ENCODE measurements at places on chromosomes 7 and 10. TPM values are rescaled to one million over a fixed set of nuclear protein-coding genes. Genes with fewer than 3 reads are reported as not detected.
A peak's percentile ranks its signal among the peaks of the same experiment; 100 is the strongest.

DNA sequence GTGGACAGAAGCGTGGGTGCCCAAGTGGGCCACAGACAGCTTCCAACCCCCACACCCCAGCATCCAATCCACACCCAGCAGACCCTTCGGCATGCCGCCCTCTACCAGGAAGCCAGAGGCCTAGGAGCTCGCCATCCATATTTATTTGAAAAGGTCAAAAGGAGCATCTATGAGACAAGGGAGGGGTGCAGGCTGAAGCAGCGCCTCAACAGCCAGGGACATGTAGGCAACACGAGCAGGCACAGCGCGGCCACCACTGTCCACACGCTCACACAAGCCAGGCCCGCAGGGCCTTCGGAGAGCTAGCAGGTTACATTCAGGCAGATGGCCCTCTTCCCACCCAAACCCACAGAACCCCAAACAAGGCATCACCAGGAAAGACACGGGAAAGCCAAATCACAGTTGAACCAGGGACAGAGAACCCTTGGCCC, 34.6 kb downstream of the PSAP start:
- no peak overlapping the region for H3K4me3 ChIP-seq
- H3K27ac ChIP-seq: no peak overlapping the region
- H3K27me3 ChIP-seq: no peaks in the 10 kb centered on the region
- no peak for DNase-seq
- peaks cover 24% of the 10 kb centered on the region for H3K36me3 ChIP-seq

The GALNT17 gene
- not detected for total RNA-seq

DNA sequence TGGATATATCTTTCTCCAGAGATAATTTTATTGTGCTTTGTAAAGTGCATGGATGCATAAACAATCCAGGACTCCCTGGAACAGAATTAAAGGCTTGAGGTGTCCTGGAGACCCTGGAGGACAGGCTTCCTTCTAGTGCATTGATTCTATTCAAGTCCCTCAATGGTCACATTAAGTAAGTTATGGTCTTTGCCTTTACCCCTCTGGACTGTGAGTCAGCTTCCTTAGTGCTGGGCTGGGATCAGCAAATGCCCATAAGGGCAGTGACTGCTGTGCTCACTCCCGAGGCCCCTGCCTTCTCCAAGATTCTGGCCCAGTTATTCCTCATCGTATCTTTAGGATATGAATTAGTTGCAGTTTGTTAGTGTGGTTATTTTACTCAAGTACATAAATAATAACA, 178.7 kb upstream of the PRSS58 start:
- no peak overlapping the region for H3K27ac ChIP-seq
- DNase-seq: no peak
- no peak overlapping the region for H3K4me3 ChIP-seq
- H3K4me1 ChIP-seq: peaks cover 46% of the 10 kb centered on the region
- H3K27me3 ChIP-seq: no peaks in the 10 kb centered on the region
- no peaks in the 10 kb centered on the region for H3K36me3 ChIP-seq

DNA sequence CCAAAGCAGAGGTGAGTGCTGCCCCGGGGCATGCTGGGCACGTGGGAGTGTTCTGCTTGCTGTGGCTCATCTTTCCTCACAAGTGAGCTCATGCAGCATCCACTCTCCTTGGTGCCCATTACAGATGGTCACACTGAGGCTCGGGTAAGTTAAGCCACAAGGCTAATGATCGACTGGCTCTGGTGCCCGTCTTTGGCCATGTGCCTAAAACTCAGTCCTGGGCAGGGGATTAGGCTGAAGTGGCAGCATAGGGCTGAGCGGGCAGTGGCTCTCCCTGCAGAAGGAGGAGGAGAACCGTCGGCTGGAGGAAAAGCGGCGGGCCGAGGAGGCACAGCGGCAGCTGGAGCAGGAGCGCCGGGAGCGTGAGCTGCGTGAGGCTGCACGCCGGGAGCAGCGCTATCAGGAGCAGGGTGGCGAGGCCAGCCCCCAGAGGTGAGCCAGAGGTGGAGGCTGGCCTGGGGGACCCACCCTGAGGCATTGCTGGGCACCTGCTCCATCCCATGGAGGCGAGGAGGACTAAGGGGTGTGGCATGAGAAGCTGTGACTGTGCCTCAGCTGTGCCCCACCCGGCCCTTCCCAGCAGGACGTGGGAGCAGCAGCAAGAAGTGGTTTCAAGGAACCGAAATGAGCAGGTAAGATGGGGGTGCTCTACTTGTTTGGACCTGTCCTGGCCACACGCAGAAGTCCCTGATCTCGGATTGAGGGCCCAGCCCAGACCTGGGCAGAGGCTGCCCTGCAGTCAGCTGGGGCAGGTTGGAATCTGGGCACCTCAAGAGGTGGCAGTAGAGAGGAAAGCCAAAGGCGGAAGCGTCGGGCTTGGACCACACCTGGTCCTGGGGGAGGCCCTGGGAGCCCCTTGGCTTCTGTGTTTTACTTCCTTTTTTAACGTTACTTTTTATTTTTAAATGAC, 7.3 kb downstream of the PGAM2 start:
- no peak overlapping the region for H3K4me3 ChIP-seq
- peaks cover 2% of the 10 kb centered on the region for H3K4me1 ChIP-seq
- H3K27ac ChIP-seq: no peak overlapping the region
- H3K27me3 ChIP-seq: no peaks in the 10 kb centered on the region
- H3K36me3 ChIP-seq: peaks cover 47% of the 10 kb centered on the region
- no peak for DNase-seq

The FKBP9 gene
- 0.78 TPM for total RNA-seq

- H3K36me3 ChIP-seq: no peaks in the 10 kb centered on the region
- H3K27me3 ChIP-seq: no peaks in the 10 kb centered on the region
- H3K4me1 ChIP-seq: peaks cover 6% of the 10 kb centered on the region
- H3K27ac ChIP-seq: no peak overlapping the region
Observed at GRCh38 chr10:13751191-13751764, 164.5 kb downstream of the PRPF18 start.

GRCh38 chr7:1251796-1252539, 19.3 kb downstream of the UNCX start:
- no peak for DNase-seq
- no peaks in the 10 kb centered on the region for H3K36me3 ChIP-seq
- peaks cover 7% of the 10 kb centered on the region for H3K4me1 ChIP-seq
- H3K27me3 ChIP-seq: peaks cover 50% of the 10 kb centered on the region

GRCh38 chr7:67451306-67451705, 454.7 kb downstream of the TYW1 start:
- no peaks in the 10 kb centered on the region for H3K4me1 ChIP-seq
- no peak for DNase-seq
- H3K36me3 ChIP-seq: no peaks in the 10 kb centered on the region
- no peak overlapping the region for H3K27ac ChIP-seq
- no peaks in the 10 kb centered on the region for H3K27me3 ChIP-seq

DNA sequence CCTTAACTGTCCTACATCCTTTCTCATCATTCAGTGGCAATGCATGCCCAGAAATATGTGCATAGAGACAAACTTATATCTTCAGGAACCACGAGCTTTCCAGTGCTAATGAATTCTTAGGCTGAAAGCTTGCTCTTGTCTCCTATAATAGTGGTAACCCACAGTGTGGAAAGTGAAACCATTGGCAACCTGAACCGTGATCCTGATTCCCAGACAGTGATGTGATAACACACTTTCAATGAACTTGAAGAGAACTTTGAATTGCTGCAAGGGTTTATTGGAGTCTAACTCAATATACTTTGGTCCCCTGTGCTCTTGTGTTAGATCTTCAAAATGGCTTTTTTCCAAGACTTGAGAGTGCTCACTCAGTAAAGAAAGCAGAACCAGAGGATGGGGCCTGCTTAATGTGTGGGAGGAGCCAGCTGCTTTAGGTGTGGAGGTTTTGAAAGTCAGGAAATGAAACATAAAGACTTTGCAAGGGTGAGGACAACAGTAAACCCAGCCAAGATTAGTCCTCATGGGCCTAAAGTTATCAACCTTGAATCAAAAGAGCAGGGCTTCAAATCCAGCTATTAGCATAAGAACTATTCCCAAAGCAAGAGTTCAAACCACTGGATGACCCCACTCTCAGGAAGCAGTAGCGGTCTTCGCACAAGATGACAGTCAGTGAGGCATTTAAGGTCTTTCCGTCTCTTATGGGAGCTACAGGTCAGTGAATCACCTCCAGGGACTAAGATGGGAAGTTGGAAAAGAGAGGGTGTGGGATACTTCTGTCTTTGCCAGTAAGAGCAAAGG, 332.4 kb upstream of the NRP1 start:
- H3K27ac ChIP-seq: no peak overlapping the region
- H3K36me3 ChIP-seq: no peaks in the 10 kb centered on the region
- no peak overlapping the region for H3K4me3 ChIP-seq
- peaks cover 11% of the 10 kb centered on the region for H3K27me3 ChIP-seq
- H3K4me1 ChIP-seq: peaks cover 6% of the 10 kb centered on the region

GRCh38 chr7:7249814-7250213, 67.5 kb downstream of the C1GALT1 start:
- no peak overlapping the region for H3K4me3 ChIP-seq
- no peak for DNase-seq
- no peaks in the 10 kb centered on the region for H3K27me3 ChIP-seq
- H3K4me1 ChIP-seq: peaks cover 10% of the 10 kb centered on the region
- H3K36me3 ChIP-seq: peaks cover 9% of the 10 kb centered on the region

DNA sequence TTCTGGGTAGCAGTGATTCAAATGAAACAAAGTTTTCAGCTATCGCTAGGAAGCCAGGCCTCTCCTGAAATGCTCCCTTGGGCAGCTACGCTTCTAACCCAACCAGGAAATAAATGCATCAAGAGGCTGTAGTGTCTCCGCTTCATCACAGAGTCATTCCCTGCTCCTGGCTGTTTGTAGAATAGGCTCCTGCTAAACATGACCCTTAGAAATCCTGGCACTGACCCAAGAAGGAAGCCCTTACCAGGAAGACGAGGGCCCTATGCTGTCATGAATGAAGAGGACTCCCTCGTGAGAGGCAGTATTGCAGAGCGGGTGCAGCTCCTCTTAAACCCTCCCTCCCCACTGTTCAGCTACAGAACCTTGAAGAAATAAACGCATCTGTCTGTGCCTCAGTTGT, 48.3 kb downstream of the NOD1 start:
- H3K27ac ChIP-seq: no peak overlapping the region
- no peak for DNase-seq
- no peaks in the 10 kb centered on the region for H3K4me1 ChIP-seq
- no peaks in the 10 kb centered on the region for H3K27me3 ChIP-seq

DNA sequence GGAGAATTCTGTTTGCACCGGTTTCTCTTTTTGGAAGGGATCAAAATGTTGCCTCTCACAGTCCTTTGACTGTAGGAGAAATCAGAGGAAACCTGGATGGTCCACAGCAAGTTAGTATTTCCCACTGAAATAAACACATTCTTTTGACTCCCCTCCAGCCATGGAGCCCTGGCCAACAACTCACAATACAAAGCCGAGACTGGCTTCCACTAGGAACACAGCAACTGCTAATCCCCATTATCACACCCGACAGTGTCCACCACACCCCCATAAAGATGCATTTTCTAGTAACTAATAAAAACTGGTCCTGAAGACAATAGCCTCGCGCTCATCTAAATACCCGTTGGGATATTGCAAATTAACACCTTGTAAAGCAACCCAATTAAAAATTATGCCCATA, 798 bp upstream of the MACROH2A2 start:
- H3K27ac ChIP-seq: no peak overlapping the region
- H3K4me1 ChIP-seq: peaks cover 7% of the 10 kb centered on the region
- H3K4me3 ChIP-seq: peak overlapping the region; percentile 78
- H3K36me3 ChIP-seq: no peaks in the 10 kb centered on the region
- DNase-seq: no peak
- peaks cover 31% of the 10 kb centered on the region for H3K27me3 ChIP-seq

The GATAD1 gene
- total RNA-seq: 19.4 TPM

Measured in activated CD4-positive, alpha-beta memory T cell treated with anti-CD3 and anti-CD28 coated beads for 36 hours (primary cell).